ENCODE measurements at places on chromosomes 12 and 14. TPM values are rescaled to one million over a fixed set of nuclear protein-coding genes. Genes with fewer than 3 reads are reported as not detected.
A peak's percentile ranks its signal among the peaks of the same experiment; 100 is the strongest.

GRCh38 chr12:70426620-70427019 is 60.5 kb downstream of the KCNMB4 start:
- no peak for DNase-seq

GRCh38 chr14:23773981-23774380 is 137.8 kb downstream of the DHRS2 start:
- DNase-seq, result no peak

DNA sequence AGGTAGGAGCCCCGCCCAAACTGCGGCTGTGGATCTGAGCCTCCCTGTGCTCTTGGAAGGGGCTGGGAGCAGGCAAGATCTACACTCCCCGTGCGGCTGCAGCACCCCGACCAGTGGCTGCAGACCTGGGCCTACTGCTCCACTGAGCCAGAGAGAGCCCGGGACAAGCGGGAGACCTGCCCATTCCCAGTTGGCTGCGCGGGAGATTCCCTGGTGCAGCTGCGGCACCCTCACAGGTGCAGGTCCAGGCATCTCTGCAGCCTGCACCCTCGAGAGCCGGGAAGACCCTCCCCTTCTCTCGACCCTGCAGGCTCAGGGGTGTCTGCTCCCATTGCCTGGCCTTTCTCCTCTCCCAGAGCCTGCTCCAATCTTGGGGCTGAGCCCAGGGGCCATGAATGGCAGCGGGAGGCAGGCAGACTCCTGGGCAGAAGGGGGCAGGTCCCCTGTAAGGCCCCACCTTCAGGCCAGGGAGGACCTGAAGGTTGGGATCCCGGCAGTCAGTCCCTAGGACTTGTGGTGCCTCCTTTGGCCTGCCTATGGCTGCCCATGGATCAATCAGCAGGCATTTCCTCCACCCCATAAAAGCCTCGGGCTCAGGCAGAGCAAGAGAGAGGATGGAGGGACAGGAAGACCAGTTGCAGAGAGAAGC is 8.8 kb upstream of the A2M start:
- DNase-seq, result no peak

- DNase-seq, result no peak
Observed at GRCh38 chr12:1523046-1523445, 71.3 kb downstream of the FBXL14 start.

DNA sequence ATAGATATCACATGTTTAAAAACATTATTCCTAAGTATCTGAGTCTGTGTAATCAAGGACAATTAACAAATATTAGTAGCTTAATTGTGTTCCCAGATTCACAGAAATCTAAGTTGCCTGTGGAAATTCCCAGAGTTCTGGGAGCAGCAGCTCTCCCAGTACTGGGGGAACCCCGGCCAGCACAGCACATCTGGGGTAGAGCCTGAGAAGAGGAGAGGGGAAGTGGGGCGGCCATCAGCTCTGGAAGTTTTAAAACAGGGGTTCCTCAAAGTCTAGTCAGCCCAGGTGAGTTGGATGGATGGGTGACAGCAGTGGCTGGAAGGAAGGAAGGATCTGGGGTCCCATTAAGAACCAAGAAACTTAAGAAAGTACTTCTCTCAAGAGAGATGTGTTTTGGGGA is 24.6 kb downstream of the PRICKLE1 start:
- DNase-seq, result no peak

DNA sequence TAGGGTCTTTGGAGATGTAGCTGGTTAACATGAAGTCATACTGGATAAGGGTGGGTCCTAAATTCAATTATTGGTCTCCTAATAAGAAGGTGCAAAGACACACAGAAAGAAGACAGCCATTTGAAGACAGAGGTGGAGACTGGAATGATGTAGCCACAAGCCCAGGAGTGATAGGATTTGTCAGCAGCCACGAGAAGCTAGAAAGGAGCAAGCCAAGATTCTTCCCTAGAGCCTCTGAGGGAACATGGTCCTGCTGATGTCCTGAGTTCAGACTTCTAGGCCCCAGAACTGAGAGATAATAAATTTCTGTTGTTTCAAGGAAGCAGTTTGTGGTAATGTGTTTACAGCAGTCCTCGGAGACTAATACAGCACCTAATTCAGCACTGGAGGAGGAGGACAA is 203.3 kb upstream of the SRRM4 start:
- no peak for DNase-seq

- no peak for DNase-seq
Observed at GRCh38 chr14:54599966-54600716, 33.2 kb downstream of the SAMD4A start.

DNA sequence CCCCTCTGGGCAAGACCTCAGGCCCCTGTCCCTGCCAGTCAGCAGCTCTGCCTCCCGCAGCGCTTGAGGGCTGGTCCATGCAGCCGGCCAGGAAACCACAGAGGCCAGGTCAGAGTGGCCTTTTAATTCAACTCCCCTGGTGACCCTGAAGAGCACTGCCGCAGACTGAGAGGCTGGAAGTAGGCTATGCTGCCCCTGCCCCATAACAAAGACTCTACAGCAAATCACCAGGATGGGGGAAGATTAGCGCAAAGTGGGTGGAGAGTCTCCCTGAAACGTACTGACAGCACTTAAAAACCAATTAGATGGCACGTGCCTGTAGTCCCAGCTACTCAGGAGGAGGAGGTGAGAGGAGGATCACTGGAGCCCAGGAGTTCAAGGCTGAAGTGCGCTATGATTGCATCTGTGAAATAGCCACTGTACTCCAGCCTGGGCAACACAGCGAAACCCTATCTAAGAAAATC is 70.5 kb downstream of the ITPK1 start:
- DNase-seq, result no peak

- no peak for DNase-seq
Observed at GRCh38 chr12:69575346-69575745, 9.9 kb upstream of the CCT2 start.

- peak; percentile 66 for DNase-seq
Observed at GRCh38 chr14:103819503-103820307, 27.7 kb downstream of the PPP1R13B start.

- DNase-seq, result peak; percentile 69
Observed at GRCh38 chr14:101008196-101008595, 104.7 kb upstream of the RTL1 start.

- no peak for DNase-seq
Observed at GRCh38 chr12:121783766-121784165, 9.7 kb downstream of the RHOF start.

GRCh38 chr12:121184425-121184824 is 25.5 kb upstream of the P2RX4 start:
- no peak for DNase-seq

DNA sequence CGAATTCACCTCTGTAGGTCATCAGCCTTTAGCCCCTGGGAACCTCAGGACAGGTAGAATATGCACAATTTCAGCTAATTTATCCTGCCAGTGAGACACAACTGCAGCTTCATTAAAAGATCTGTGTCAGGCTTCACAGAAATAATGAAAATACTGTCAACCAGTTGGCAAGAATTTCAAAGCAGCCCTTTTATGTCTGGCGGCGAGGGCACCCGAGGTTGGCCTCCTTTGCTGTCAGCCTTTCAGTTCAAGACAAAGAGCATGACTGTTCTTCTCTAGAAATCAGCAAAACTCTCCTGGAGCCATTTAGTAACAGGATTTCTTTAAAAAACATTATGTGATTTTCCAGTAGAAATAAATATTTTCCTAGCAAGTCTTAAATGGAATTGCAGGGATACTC is 75.9 kb downstream of the BBS10 start:
- no peak for DNase-seq

DNA sequence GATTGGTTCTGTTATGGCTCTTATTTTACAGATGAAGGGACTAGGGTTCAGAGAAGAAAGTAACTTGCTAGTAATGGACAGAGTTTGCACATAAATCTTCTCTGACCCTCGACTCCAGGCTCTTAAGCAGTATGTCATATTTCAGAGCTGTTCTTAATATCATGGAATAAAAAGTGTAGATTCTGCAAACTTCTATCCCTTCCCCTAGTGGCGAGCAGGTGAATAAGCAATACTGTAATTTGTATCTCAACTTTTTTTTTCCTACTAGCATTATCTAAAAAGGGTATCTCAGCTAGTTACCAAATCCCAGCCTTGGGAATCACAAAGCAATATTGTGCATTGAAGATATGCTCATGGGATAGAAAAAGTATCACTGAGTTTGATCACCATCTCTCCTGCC is 83.2 kb downstream of the ANO4 start:
- no peak for DNase-seq

GRCh38 chr12:77152623-77153193 is 87.3 kb upstream of the E2F7 start:
- DNase-seq, result no peak

Gene TCL1B
- not detected for total RNA-seq

Gene PIANP
- total RNA-seq, result not detected

Gene TTC9
- total RNA-seq, result 4.1 TPM

Gene KLRD1
- total RNA-seq, result not detected

Gene EML5
- 0.68 TPM for total RNA-seq

Gene KCNK10
- total RNA-seq, result not detected

Gene PTPRO
- total RNA-seq, result 0.72 TPM

Gene ASPG
- total RNA-seq, result 27.0 TPM

Gene RAPGEF3
- 11.3 TPM for total RNA-seq

Gene KRT79
- total RNA-seq, result 149 TPM

Gene PDZRN4
- total RNA-seq, result 4.4 TPM

Gene IL31
- total RNA-seq, result not detected

Gene ZDHHC22
- total RNA-seq, result not detected

Gene KRT8
- 49.4 TPM for total RNA-seq
